ENCODE measurements at places on chromosomes 6 and 20.

DNA sequence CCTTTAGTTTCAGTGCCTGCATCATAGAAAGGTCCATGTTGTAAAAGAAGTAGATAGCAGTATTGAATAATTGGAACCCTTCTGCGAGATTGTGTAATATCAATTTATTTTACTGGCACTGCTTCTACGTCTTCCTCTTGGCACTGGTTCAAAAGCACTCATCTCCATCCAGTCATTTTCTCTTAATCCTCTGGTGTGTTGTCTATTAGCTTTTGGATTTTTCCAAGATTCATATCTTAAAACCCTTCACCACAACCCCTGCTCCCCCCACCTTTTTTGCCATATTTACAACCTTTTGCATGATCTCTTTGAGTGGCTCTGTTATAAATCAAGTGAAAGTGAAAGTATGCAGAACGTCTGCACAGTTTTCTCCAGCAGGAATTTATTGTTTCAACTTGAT, 76.6 kb upstream of the HSF2 start:
- no peak for DNase-seq

DNA sequence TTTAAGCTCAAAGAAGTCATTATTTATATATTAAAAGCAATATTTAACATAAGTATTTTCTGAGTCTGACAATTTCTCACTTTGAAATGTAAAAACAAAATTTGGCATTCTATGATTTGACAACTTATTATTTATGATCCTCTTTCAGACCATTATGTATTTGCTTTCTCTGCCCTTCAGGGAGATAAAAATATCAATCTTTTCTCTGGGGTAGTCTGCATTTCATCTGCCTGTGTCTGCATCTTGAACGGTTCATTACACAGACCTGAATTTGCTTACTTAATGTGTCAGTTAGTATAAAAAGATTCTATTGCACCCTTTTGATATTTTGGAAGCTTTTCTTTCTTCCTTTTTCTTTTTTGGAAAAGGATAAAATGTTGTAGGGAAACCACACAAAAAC, 354.0 kb upstream of the RGS17 start:
- DNase-seq = no peak

DNA sequence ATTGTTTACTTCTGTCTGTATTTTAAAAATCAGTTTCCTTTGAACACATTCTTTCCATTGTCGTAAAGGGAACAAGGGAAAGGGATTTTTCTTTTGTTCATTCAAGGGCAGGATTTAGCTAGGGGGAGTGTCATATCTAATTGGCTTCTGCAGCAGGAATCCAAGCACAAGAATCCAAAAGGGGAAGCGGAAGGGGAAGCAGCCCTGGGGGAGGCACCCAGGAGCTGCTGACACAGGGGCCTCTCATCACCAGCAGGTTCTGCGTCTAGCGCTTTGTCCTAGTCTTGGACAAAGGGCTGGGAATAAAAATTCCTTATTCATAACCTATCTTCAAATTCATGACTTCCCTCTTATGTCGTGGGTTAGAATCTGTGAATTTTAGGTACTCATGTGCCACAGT, 13.7 kb downstream of the RIPK1 start:
- no peak for DNase-seq

DNA sequence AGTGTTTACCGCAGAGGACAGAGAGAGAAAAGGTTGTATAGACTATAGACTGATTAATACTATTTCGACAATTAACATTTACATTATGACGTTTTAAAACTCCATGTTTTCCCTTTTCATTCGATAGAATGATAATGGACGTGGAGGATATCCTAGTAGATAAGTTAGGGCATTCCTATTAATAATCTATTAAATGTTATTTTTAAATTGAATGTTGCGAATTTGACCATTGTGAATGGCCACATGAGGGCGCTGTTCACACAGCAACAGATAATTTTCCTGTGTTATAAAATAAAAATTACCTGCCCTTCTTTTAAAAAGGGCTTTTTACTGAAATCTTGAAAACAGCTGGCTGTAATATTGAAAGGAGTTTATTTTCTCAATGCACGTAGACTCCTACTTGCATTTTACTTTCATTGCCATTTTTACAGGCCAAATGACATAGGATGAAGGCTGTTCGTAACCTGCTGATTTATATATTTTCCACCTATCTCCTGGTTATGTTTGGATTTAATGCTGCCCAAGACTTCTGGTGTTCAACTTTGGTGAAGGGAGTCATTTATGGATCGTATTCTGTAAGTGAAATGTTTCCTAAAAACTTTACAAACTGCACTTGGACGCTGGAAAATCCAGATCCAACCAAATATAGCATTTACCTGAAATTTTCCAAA, 3.3 kb downstream of the ADGRB3 start:
- no peak for DNase-seq

GRCh38 chr20:53776858-53777257, 183.2 kb upstream of the ZNF217 start:
- DNase-seq = no peak
